ENCODE measurements at places on chromosomes 12 and 14.

GRCh38 chr14:37592482-37593408 lies 2.3 kb downstream of the FOXA1 start:
- no peak for DNase-seq

- DNase-seq: no peak
Observed at GRCh38 chr12:131088701-131089530, 135.2 kb downstream of the ADGRD1 start.

DNA sequence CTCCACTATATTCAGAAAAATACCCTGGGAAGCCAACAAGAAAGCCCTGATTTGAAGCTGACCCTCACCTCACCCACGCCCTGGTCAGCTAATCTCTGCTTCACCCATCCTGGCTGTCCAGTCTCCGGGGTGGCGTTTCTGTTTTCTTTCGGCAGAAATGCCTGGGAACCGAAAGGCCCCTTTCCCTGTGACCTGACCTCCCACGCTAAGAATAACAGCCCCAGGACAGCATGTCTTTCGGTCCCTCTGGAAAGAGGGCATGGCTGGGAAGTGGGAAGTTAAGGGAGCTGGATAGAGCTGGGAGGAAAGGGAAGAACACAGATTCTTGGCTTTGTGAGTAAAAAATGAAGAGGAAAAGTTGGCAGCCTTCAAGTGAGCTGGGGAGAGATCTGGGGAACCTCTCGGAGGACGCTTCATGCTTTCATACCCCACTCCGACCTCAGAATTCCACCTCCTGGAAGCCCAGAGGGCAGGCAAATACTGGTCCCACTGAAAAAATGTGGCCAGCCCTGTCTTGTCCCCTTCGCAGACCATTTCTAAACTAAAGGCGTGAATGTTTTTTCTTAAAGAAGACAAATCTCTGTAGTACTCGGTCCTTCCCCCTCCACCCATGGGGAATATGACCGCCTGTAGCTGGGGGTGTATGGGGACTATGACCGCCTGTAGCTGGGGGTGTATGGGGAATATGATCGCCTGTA lies 163.0 kb upstream of the FKBP4 start:
- DNase-seq: no peak

DNA sequence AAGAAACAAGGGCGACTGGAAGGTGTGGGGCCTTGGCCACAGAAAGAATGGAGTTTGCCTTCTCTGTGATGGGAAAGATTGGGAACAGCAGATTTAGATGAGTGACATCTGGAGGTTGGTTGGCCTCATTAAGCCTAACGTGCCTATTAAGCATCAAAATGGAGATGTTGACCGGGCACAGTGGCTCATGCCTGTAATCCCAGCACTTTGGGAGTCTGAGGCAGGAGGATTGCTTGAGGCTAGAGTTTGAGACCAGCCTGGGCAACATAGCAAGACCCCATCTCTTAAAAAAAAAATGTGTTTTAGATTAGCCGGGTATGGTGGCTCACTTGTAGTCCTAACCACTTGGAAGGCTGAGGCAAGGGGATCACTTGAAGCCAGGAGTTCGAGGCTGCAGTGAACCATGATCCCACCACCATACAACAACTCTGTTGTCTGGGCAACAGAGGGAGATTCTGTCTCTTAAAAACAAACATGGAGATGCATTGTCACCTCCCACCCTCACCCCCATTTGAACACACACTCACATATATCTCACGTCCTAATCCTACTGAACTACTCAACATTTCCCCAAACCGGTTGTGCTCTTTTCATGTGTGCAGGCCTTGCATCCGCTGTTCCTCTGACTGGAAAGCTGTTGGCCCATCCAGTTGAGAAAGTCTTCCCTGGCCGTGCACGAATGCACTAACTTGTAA lies 172.1 kb downstream of the ETV6 start:
- no peak for DNase-seq

GRCh38 chr12:88993651-88994050 lies 358.6 kb downstream of the DUSP6 start:
- no peak for DNase-seq

All from stimulated activated CD4-positive, alpha-beta T cell treated with anti-CD3 and anti-CD28 coated beads, Interleukin-4, amount 100 ng/mL, for 48 hours (primary cell).